ENCODE measurements at places on chromosomes 13 and 19. TPM values are rescaled to one million over a fixed set of nuclear protein-coding genes. Genes with fewer than 3 reads are reported as not detected.
A peak's percentile ranks its signal among the peaks of the same experiment; 100 is the strongest.

The USHBP1 gene
- not detected for total RNA-seq

DNA sequence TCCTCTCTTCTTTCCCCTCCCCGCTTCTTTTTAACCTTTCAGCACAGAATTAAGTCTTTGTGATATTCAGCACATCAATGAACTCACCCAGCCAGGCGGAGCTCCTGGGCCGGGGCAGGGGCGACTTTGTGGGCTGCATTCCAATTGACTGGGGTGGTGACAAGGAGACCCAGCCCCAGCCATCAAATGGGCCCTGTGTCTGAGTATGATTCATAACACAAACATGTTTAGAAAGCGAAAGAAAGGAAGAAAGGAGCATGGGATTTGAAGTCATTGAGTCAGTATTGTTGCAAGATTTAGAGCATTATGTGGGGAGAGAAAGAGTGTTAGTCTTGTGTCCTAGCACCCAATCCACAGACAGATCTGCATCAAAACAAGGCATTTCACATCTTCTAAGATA is 185.3 kb downstream of the LHFPL6 start:
- no peak for DNase-seq
- H3K4me3 ChIP-seq = no peak overlapping the region
- H3K36me3 ChIP-seq = no peaks in the 10 kb centered on the region
- H3K27me3 ChIP-seq = peaks cover 38% of the 10 kb centered on the region

DNA sequence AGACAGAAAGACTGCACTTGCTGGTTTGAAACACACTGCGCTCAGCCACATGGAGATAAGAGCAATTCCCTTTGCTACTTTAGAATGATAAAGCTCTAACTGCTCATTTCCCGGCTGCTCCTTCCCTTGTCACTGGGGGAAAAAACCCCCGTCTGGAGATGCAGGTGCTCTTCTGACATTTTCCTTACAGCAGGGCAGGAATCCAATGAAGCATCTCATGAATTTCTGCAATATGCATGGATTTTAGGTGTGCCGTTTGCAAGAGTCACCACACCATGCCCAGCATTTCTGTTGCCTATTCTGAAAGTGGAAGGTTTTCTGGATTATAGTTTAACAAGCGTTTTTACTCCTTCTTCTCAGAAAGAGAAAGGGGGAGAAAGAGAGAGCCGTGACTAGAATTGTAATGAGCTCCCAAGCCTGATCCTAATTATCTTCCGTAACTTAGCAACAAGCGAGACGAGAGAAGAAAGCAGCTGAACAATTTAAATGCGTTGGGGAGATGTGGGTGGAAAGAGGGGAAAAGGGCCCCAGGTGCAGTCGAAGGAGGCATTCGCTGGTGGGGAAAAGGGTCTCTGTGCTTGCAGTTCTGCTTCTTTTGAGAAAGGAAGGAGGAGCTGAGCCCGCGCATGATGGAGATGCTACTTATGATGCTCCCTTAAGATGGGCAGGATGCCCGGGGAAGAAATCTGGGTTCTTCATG is 76.6 kb upstream of the SPATA13 start:
- H3K27me3 ChIP-seq = peaks cover 3% of the 10 kb centered on the region
- no peak overlapping the region for H3K27ac ChIP-seq
- no peak for DNase-seq
- no peak overlapping the region for H3K4me3 ChIP-seq

- H3K4me1 ChIP-seq = peaks cover 38% of the 10 kb centered on the region
- peaks cover 3% of the 10 kb centered on the region for H3K36me3 ChIP-seq
- H3K4me3 ChIP-seq = no peak overlapping the region
- H3K27me3 ChIP-seq = no peaks in the 10 kb centered on the region
Measured at GRCh38 chr13:25887962-25888655, 163.7 kb downstream of the SHISA2 start.

- no peak for DNase-seq
- H3K4me3 ChIP-seq = no peak overlapping the region
- H3K36me3 ChIP-seq = peaks cover 5% of the 10 kb centered on the region
- H3K27me3 ChIP-seq = no peaks in the 10 kb centered on the region
- peaks cover 19% of the 10 kb centered on the region for H3K4me1 ChIP-seq
Measured at GRCh38 chr19:14028901-14029300, 953 bp downstream of the RLN3 start.

GRCh38 chr19:15424121-15424520 is 5.3 kb upstream of the AKAP8L start:
- H3K27ac ChIP-seq = no peak overlapping the region
- H3K27me3 ChIP-seq = no peaks in the 10 kb centered on the region
- H3K4me1 ChIP-seq = peaks cover 7% of the 10 kb centered on the region
- H3K36me3 ChIP-seq = peaks cover 38% of the 10 kb centered on the region
- no peak overlapping the region for H3K4me3 ChIP-seq
- no peak for DNase-seq

The F10 gene
- total RNA-seq = not detected

DNA sequence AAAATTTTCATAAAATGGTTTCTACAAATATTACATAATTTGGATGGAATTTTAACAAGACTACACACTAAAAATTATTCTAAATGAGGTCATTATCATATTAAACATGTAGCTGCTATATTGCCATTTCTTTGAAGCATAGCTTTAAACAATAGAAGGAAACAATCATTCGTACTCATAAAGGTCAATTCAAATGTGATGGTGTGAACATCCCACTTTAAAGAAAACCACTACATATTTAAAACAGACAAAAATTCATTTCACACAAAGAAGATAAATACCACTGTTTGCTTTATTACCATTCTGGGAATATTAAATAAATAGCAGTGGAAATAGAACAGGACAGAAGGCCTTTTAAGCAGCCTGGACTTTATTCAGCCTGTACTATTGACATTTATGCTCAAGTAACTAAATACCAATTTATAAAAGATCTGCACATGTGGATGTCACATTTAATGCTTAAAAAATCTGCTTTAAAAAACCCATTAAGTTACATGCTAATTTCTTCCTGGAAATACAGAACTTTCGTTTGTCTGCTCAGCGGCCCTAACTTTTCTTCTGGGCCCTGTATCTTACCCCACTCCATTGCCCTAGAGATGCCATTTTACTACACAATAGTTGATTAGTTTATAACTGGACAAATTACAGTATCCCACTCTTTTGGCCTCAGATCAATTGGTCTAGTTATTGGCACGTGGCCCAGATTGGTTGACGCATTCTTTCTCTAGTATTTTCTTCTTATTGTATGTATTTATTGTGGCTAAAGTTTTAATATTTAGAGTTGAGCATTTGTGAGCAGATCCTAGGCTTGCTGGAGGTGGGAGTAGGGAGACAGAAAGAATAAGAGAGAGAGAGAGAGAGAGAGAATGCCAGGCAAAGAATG is 215.1 kb upstream of the SPRY2 start:
- H3K4me1 ChIP-seq = peaks cover 2% of the 10 kb centered on the region
- H3K36me3 ChIP-seq = no peaks in the 10 kb centered on the region
- DNase-seq = no peak
- no peak overlapping the region for H3K4me3 ChIP-seq
- H3K27me3 ChIP-seq = no peaks in the 10 kb centered on the region
- H3K27ac ChIP-seq = no peak overlapping the region

- H3K4me1 ChIP-seq = peaks cover 61% of the 10 kb centered on the region
- H3K27ac ChIP-seq = peak overlapping the region; percentile 94
- peak; percentile 49 for DNase-seq
- H3K4me3 ChIP-seq = peak overlapping the region; percentile 77
- H3K36me3 ChIP-seq = peaks cover 38% of the 10 kb centered on the region
Measured at GRCh38 chr19:18282021-18282787, 782 bp upstream of the JUND start.

GRCh38 chr19:38550376-38550775 is 67.4 kb downstream of the MAP4K1 start:
- H3K27me3 ChIP-seq = peaks cover 10% of the 10 kb centered on the region
- DNase-seq = no peak
- H3K4me3 ChIP-seq = no peak overlapping the region
- no peak overlapping the region for H3K27ac ChIP-seq
- peaks cover 13% of the 10 kb centered on the region for H3K4me1 ChIP-seq

Measured in activated naive CD8-positive, alpha-beta T cell treated with anti-CD3 and anti-CD28 coated beads for 36 hours (primary cell).